ENCODE measurements at places on chromosomes 6 and 20. TPM values are rescaled to one million over a fixed set of nuclear protein-coding genes. Genes with fewer than 3 reads are reported as not detected.
A peak's percentile ranks its signal among the peaks of the same experiment; 100 is the strongest.

DNA sequence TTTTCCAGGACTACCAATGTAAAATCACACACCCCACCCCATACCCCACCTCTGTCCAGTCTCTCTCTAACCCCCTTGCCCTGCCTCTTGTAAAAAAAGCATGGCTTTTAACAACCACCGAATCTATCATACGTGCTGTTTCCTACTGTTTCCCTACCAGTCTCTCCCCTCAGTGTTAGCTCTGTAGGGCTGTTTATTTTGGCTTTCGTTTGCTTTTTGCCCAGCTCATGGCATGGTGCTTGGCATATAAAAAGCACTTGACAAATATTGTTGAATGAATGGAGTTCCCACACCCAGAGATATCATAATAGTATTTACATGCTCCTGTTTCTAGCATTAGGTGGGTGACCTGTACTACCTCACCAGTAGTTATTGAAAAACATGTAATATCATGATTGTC lies 148.2 kb downstream of the OPRM1 start:
- no peak for DNase-seq

DNA sequence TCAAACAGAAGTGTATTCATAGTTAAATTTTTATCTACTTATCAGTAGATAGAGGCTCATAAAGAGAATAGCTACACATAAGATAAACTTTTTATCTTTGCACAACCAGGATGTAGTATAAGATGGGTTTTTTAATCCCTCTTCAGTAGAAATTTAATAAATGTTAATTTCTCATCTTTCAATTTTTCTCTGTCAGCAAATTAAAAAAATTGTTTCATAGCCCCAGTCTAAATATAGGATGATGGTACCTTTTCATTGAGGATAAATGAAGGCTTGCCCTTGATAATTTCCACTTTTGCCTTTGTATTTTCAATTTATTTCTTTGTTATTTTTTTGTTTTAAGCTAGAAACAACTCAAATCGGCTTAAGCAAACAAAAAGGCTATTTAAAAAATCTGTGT lies 251.2 kb upstream of the NOX3 start:
- DNase-seq, result no peak

GRCh38 chr20:461254-462198 lies 807 bp downstream of the TBC1D20 start:
- peak; percentile 49 for DNase-seq

DNA sequence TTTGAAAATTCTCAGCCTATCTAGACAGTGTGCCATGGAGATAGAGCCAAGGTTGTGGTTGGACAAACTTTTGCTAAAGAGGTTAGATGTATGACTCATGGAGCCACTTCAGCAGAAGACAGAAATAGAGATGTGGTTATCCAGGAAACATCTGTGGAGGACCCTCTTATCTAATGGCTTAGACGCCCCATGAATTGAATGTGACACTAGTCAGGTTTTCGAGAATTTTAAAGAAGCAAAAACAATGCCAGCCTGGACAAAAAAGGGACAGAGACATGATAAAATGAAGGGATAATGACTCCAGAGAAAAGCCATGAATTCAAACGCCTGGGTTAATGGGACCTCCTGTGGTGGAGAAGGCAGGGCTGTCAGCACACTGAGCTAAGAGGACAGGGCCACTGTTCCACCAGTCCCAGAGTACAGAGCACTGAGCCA lies 280.5 kb downstream of the CLVS2 start:
- no peak for DNase-seq

- DNase-seq, result no peak
These were observed 19.8 kb downstream of the NFYA start for GRCh38 chr6:41092421-41093140.

Gene CDH26
- total RNA-seq, result 0.56 TPM

DNA sequence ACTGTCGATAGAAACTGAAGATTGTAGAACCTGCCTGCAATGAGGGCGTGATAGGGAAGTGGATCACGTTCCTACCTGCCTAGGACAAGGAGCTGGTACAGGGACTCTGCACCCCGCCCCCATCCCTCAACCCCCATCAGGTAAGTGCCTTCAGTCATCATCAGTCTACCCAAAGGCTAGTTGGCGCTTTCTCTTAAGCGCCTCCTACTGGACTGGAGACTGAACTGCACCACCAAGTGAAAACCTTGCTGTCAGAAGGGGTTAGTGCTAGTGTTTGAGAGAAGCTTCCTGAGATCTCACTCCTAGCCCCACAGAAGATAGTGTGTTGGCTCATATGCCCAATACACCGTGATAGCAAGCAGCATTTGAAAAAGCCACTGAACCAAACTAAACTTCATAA lies 706.5 kb upstream of the MAN1A1 start:
- no peak for DNase-seq

GRCh38 chr6:157981395-157982101 lies at the start of gene SYNJ2:
Gene SYNJ2, plus strand, starts transcription at chr6:157981863. Its CDS starts 99 bp downstream, at chr6:157981962.
- DNase-seq, result peak; percentile 85

DNA sequence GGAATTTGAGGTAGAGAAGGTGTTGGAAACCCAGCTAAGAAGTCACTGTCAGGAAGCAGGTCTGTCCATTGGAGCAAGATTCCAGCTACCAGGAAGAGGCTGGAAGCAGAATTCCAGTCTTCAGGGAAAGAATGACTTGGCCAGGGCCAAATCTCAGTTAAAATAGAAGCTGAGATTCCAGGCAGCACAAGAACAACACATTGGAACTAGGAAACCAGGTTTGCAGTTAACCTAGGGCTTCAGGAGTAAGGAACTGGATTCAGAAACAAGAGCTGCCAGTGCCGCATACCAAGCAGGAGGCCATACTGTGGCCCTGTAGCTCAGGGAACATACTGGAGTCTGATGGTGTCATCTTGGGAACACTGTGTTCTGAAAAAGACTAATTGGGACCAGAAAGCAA lies 73.7 kb upstream of the FUCA2 start:
- no peak for DNase-seq

Gene PI3
- total RNA-seq, result not detected

Gene CPNE1
- total RNA-seq, result 308 TPM

DNA sequence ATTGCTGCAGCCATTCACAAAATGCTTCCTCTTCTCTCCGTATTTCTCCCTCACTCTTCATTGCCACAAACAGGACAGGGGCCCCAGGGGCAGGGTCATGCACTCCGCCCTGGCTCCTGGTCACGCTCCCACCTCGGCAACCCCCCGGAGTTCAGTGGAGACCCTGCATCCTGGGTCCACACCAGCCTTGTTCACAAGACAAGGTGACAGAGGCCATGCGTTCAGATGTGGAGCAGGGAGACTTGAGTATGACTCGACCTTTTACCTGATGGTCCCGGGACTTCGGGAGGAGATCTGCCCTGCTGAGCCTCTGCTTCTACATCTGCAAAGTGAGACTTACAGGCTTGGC lies 49.4 kb downstream of the ANKRD60 start:
- no peak for DNase-seq

Gene DEFB124
- not detected for total RNA-seq

Gene FAM162B
- not detected for total RNA-seq

DNA sequence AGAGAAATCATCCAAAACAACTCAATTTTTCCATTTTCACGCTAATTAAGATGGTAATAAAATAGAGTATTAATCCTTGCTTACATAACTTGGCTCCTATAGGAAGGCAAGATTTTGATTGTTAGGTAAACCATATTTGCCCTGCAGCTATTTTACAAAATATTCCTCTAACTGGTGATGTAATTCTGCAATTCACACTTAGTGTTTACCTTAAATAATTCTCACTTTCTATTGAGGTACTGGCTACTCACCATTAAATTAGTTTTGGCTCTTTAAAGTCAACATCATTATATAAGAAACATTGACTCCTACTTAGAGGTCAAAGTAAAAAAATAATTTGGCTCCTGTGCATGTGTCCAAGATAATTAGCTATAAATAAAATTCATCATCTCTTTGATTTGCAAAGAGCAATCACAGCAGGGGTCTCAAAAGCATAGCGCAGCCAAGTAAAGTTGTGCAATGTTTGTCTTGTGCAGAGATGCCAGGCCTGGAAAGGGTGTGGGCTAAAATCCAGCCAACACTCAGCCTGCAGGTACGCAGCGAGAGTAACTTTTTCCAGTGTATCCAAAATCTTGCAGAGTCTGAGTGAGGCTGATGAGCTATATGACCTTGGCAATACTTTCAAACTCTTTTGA lies 501.2 kb downstream of the MMUT start:
- no peak for DNase-seq

DNA sequence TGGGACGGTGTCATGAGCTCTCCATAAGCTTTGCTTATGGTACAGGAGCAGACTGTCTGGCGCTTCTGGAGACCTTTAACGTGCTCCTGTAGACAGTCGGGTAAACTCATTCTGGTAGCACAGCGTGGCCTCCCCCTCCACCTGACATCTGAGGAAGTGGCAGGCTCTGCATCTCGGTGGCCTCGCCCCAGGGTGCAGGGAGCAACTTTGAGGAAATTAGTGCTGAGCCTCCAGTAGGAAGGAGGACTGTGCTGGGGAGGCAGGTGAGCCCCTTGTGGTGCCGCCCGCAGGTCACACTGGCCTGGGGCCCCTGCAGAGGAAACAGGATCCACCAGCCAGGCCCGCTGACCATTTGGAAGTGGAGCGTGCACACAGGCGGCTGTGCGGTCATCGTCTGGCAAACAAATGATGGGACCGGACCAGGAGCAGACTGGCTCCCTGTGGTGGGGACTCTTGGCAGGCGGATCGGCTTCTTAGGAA lies 57.9 kb downstream of the SYNJ2 start:
- peak; percentile 27 for DNase-seq

Gene RRAGD
- 7.8 TPM for total RNA-seq

Gene CST7
- total RNA-seq, result 127 TPM

DNA sequence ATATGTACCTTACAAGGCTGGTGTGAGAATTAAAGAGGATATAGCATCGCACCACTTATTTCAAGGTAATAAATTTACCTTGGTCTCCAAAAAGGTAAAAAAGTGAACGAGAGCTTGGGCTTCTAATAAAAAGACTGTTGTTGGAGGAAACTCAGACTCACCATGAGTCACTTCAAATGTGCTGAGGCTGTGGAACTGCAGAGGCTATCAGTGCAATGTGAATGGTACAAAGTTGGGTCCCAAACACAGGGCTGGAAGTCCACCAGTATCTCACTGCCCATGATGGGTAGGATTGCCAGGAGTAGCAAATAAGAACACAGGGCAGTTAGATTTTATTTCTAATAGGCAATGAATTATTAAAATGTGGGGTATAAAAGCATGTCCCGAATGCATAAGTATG lies 200.6 kb downstream of the MAFB start:
- DNase-seq, result no peak

GRCh38 chr6:42436825-42437224 lies 14.9 kb downstream of the TRERF1 start:
- no peak for DNase-seq

DNA sequence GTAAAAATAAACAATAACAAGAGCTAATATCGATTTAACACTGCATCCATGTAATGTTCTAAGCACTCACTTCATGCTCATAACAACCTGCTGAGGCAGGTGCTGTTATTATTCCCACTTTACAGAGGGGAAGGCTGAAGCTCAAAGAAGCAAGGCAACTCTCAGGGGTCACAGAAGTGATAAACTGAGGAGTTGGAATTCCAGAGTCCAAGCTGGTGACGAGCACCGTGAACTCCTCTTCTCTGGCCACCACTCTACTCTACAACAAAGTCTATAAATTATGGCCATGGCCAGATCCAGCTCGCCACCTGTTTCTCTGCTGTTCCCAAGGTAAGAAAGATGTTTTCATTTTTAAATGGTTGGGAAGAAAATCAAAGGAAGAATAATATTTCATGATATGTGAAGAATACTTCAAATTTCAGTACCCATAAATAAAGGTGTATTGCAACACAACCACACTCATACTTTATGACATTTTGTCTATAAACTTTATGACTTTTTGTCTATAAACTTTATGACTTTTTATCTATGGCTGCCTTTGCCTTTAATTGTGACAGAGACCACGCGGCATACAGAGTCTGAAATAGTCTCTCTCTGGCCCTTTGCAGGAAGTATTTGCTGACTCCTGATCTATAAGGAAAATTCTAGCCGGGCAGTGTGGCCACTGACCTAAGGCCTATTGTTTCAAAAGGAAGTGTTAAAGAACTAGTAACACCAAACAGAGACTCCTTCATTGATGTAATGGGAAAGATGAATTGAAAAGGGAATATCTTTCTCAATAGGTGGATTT lies 113.2 kb upstream of the KCNG1 start:
- no peak for DNase-seq

Gene AGPAT1
- total RNA-seq, result 34.5 TPM

- no peak for DNase-seq
These were observed 378.1 kb upstream of the MAN1A1 start for GRCh38 chr6:119727504-119728219.

Gene PTCRA
- total RNA-seq, result not detected

Gene KHDC1L
- total RNA-seq, result not detected

Gene PERP
- 5.7 TPM for total RNA-seq

Gene TRERF1
- total RNA-seq, result 47.9 TPM

DNA sequence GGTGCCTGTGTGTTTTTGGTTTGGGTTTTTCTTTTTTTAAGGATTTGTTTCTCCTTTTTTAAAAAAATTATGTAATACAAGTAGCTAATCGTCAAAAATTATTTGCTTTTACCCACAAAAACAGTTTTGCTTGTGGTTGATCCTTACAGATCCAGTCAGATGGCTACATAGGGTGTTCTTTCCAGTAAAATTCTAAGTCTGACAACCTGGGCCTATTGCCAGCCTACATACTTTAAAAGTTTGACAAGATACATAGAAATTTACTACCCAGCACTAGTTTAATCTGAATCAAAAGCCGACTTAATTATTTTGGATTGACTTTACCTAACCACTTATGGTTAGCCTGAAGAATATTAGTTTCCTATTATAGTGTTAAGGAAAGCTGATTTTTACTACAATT lies 2.1 kb upstream of the SOX4 start:
- no peak for DNase-seq

DNA sequence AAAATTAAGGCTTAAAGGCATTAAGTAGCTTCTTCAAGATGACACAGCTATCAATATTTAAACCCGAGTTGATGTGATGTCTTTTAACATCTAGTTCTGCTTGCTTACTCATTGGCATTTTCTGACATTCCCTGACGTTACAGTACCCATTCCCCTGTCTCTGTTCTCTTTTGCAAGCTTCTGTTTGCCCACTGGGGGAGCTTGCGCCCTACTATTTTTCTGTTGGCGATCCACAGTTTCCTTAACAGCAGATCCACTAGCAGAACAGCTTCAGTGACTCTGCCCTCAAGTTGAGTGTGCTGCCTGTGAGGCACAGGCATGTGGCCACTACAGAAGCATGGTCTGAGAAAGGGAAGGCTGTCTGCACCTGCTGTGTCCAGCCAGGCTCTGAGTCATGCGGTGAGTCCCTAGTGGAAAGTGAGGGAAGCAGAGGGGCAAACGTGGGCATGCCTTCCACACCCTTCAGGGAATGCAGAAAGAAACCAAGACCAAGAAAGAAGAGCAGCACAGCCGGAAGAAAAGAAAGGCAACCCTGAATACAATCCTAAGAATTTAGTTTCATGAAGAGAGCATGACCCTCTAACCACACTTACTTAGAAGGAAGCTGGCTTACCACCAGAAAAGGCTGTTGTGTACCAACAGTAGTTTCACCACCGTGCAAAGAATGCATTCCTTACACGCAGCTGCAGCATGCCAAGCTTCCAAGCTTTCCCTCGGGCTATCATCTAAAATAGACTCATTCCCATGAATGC lies 97.7 kb upstream of the VGLL2 start:
- no peak for DNase-seq

- no peak for DNase-seq
These were observed 212.9 kb downstream of the PAX1 start for GRCh38 chr20:21918398-21918797.
